HEK293T (cell line): ENCODE measurements at places on chromosomes 13 and 19.

DNA sequence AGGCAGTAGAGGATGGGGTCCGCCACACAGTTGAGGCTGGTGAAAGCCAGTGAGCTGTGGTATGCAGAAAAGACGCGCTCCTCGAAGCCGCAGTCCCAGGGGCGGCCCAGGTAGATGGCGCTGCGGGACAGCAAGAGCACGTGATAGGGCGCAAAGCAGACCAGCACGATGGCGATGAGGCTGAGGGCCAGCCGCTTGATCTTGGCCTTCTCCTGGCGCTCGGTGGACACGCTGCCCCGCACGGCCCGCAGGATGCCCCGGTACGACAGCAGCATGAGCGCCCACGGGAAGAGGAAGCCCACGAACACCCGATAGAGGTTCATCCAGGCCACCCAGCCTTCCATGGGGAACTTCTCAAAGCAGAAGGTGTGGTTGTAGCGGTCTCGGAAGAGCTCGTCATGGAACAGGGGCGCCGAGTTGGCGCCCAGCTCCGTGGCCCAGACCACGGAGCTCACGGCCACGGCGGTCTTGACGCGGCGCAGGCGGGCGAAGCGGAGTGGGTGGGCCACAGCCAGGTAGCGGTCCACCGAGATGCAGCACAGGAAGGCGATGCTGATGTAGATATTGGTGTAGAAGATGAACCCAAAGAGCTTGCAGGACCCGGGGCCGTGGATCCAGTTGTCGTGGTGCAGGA, 6.5 kb upstream of the OPA3 start:
- DNase-seq: peak; percentile 57

DNA sequence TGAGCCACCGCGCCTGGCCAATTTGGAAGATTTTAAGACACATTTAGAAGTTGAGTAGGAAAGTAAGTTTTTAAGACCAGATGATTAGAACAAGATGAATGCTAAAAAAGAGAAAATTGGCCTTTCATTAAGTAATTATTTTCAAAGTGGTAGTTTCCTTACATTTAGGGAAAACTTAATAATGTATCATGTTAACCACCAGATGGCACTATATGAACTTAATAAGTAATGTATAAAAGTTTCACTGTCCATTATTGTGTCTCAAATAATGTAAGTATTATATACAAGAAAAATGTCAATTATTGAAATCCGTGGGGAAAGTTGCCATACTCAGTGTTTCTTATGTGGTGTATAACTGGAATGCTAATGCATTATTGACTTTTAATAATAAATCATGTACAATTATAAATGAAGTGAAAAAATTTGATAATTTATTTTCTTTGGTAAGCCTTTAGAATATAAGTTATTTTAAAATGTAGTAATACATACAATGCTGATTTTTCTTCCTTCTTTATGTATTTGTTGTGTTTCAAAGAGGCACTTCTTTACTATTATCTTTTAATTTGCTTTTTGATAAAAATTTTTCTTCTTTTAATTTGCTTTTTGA, 29.2 kb downstream of the COG6 start:
- peak; percentile 8 for DNase-seq

- DNase-seq: peak; percentile 70
Measured at GRCh38 chr13:43786766-43787517, at the start of gene ENOX1. TSS of gene ENOX1 (minus strand) at chr13:43786972.

DNA sequence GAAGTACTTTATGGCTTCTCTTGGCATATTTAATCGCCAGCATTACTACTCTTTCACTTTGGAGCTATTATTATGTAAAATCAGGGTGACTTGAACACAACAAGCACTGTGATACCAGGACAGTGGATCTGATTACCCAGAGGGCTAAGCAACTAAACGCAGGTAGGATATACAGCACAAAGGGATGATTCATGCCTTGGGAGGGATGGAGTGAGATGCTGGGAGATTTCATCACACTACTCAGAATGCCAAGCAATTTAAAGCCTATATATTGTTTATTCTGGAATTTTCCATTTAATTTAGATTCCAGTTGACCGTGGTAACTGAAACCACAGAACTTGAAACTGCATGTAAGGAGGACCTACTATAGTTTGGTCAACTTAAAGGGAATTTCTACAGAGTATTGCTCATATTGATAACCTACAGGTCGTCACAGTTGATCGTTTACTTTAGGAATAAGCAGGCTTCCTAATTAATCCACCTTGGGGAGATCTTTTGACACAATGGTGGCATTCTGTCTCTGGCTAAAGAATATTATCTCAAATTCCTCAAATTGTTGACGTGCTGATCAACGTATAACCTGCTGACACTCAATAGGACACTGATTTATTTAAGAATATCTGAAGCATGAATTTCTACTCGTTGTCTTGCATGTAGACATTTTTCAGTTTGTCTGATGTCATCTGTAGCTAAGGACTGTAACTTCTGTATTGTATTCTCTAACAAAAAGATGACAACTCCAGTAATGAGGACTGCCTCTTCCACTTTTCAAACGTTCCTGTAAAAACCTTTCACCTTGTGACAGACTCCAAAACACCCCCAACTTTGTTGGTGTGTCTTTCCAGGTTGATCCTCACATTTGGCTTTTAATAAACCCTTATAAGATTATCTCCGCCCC, 254.2 kb downstream of the GPC5 start:
- DNase-seq: no peak

GRCh38 chr19:7720351-7720750, 11.6 kb downstream of the CLEC4G start:
- DNase-seq: no peak

GRCh38 chr19:57406516-57407123, 4.3 kb upstream of the ZNF17 start:
- DNase-seq: peak; percentile 46

DNA sequence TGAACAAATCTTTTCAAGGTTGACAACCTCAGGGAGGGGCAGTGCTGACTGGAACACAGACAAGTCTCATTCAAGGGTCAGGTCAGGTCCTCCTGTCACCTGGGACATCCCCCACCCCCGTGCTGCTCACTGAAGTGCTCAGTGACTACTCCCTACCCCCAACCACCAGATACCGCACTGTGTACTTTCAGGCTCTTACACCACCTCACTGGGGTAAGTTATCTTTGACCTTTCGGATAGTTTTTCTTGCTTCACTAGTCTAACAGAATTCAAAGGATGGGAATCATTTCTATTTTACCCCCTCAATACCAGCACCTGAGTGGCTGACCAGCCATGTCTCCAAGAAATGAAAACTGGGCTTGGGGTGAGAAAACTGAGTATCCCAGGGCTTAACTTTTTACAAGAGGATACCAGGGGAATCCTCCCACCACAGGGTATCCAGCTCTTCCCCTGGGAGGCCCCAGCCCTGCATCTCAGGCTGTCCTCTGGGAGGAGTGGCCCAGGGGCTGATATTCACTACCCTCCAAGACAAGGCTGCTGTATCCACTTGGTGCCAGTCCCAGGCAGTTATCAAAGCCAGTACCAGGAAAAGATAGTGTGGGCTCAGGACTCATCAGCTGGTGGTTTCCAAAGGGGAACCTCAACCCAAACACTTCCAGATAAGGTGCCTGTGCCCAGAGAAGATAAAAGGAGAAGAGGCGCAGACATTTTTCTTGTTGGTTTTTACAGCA, 2.1 kb downstream of the ZNF563 start:
- DNase-seq: no peak

DNA sequence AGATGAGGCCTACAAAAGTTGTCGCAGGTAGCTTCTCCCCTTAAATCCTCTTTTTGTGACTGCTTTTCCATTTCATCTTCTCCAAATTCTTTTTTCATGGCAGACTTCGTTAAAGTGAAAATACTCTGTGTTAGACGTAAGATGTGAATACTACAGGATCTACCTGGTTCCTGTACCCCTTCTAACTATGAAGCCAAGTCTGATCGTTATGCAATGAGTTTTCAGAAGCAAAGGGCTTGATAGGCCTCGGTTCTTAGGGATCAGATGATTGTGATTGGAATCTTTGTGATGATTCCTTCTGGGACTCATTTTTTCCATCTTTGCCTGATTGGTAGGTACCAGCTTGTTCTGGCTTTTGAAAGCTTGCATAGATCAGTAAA, 86.9 kb downstream of the PCCA start:
- DNase-seq: no peak

DNA sequence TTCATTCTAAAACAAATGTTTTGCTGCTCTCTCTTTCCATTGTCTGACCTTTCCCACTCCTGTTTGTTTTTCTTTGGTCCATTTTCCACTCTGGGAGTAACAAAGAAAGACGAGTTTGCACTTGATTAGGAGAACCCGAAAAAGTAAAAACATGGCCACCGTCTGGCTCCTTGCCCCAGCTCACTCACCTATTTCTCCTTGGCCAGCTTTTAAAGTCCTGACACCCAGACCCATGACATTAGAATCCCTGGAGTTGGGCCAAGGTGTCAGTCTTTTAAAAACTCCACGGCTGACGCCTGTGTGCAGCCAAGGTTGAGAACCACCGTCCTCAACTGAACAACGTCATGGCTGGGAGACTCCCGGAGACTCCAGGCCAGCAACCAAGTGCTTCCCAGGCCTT, 63.6 kb upstream of the FLT1 start:
- DNase-seq: no peak

DNA sequence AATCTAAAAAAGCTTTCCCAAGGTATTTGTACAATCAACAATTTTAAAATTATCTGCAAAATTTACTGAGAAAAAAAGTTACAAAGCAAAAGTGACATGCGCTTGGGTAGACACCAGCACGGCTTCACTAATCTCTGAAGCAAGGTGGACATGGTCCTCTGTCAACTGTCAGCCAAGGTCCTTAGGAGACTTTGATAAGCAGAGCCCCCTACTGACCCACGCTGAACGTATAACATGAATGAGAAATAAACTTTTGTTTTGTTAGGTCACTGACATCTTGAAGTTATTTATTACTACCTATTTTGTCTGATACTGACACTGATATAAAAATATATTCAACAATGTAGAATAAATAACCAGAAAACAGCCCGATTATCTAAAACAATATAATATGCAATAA, 100.7 kb upstream of the OBI1 start:
- no peak for DNase-seq

GRCh38 chr19:19651076-19651475, 7.6 kb upstream of the GMIP start:
- DNase-seq: no peak

- DNase-seq: no peak
Measured at GRCh38 chr19:5814123-5814851, 9.4 kb downstream of the NRTN start.
